ENCODE measurements at places on chromosomes 4 and X.

- no peak for DNase-seq
These were observed 62.7 kb downstream of the HTRA3 start for GRCh38 chr4:8332038-8332857.

DNA sequence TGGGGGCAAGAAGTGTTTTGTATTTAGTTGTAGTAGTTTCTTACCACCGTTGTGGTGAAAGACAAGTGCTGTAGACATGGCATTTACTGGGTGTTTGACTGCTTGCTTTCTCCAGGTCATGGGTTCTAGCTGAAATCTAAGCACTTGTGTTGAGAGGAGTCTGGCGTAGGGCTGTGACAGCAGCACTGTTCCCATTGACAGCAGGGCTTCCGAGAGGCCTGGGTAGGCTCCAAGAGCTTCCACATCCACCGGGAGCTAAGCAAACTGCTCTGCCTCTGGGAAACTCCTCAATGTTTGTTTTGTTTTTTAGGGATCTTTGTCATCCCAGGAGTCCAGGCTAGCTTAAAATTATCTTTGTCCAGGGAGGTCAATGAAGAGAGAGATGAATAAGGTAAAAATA is 44.3 kb downstream of the BMPR1B start:
- no peak for DNase-seq

DNA sequence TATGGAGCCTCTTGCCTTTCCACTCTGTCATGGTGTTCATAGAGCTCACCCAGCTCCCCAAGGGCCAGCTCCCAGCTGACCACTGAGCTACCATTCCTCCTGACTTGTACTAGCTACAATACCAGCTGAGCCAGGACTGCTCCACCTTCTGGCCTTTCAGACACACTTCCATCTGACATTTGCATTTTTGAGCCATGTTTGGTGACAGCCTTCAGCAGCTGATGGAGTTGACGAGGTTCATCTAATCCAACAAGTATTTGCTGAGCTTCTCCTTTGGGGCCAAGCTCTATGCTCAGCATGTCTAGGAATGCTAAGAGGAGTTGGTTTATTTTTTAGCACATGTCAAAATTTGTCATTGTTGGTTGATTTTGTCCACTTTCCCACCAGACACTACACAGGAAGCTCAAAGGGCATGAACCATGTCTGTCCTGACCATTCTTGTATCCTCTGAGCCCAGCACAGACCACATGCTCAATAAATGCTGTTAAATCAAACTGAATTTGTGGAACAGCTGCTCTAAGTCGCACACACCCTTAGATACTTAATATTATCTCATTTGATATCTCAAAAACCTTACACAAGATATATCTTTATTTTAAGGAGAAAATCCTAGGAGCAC is 142.6 kb upstream of the PPARGC1A start:
- peak; percentile 10 for DNase-seq

GRCh38 chr4:5816101-5816500 is 76.8 kb downstream of the CRMP1 start:
- no peak for DNase-seq

DNA sequence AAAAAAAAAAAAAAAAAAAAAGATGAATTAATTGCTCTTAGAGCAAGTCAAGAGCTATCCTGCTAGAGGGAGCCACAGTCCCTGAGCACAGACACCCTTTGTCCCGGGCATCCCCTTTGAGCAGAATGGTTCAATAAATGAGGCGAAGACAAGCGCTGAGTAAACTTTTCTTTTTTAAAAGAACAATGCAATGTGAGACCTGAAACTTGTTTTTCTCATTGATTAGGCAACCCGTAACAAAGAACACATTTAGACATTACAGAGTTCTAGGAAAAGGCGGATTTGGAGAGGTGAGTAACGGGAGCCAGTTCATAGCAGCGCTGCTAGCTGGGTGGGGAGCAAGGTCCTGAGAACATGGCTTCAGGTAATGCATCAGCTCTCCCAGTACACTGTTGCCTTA is 46.1 kb downstream of the GRK4 start:
- DNase-seq = peak; percentile 53

DNA sequence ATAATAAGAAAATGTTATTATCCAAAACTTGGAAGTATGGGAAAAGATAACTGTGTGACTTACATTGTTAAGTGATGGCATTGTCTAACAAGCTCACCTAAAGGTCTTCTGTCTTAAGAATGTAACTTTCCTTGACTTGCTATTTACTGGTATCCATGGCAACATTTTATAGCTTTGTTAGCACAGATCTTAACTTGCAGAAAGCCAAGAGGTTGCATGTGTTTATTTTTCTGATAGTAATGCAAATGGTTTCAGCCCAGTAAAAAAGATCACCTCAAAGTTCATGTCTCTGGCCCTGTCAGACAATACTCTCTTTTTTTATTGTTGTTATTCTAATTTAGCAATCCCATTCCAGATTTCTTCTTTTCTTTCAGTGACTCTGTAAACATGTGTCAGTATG is 425.3 kb downstream of the SPRY1 start:
- DNase-seq = no peak

DNA sequence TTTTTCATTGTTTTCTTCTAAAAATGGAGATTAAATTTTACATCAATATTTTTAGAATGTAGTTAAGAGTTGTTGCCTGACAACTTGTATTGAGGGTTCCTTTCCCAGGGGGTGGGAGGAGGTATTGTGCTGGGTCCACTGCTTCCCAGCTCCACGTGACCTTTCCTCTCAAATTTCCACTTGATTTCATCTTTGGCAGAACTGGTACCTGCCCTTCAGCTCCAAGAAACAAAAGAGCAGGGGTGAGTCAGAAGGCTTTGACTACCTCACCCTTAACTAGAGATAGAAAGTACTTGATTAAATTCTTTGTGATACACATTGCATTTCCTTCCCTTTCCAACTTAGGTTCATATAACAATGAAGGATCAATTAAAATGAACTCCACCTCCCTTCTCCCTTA is 19.7 kb downstream of the TRIM2 start:
- no peak for DNase-seq

DNA sequence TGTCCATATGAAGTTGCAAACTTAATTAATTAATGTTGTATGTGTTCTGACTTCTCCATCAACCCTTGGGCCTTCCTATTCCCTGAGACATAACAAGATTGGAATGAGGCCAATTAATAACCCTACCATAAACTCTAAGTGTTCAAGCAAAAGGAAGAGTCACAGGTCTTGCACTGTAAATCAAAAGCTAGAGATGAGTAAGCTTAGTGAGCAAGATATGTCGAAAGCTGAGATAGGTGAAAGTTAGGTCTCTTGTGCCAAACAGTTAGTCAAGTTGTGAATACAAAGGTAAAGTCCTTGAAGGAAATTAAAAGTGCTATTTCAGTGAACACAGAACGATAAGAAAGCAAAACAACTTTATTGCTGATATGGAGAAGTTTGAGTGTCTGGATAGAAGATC is 58.2 kb upstream of the GPRIN3 start:
- no peak for DNase-seq

- DNase-seq = no peak
These were observed 468.6 kb downstream of the INPP4B start for GRCh38 chr4:142377342-142378091.

DNA sequence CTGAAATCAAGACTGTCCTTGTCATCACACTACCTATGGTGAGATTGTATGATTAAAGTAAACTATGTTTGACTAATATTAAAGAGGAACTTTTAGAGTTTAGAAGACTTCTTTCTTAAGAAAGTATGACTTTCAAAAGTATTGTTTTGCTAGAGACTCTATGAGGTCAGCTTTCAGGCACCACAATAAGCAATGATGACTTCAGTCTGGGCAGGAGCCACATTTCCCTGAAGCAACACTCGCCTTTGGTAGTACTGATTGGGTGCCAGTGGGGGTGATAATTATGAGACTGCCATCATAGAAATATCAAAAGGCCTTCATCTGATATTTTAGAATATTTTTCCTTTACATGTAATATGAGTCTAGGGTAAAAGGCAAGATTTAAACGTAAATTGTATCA is 212.6 kb downstream of the DTHD1 start:
- DNase-seq = no peak

DNA sequence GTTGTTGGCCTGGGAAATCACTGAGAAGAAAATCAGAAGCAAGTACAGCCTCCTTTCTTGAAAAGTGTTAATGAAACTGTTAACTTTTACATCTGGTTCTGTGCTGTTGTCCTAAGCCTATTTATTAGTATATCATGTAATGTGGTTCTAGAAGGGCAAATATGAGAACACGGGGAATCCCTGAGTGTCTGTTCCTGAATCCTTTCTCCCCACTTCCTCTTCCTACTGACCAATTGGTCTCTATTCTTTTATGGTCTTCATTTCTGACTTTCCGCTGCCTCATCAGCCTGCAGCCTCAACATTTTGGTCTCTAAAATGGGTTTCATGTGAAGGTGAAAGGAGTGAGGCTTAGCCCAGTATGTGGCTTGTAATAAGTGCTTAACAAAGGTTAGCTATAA is 159.9 kb upstream of the MAMLD1 start:
- no peak for DNase-seq

- no peak for DNase-seq
These were observed 47.2 kb downstream of the MAOA start for GRCh38 chrX:43703211-43703791.

- DNase-seq = no peak
These were observed 39.2 kb downstream of the FMR1NB start for GRCh38 chrX:148020329-148020728.

GRCh38 chrX:57677132-57677858 is 2.8 kb downstream of the NLRP2B start:
- DNase-seq = no peak

DNA sequence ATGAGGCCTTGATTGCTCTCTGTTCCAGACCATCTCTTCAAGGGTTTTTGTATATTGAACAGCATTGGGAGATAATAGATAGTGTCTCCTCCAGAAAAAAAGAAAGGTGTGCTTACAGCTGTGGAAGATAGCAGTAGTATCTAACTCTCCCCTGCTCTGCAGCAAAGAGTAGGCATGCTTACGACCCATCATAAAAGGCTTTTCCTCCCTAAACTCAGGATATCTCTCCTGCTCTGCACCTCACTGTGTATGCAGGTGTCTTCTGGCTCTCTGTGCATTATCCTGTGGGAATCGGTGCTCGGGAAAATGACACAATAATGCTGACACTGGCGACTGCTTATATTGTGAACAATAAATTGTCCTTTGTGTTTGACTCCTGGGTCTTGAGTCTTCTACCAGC is 216.0 kb downstream of the RAB28 start:
- DNase-seq = no peak

GRCh38 chr4:69764311-69764710 is 3.9 kb upstream of the SULT1B1 start:
- DNase-seq = peak; percentile 35

DNA sequence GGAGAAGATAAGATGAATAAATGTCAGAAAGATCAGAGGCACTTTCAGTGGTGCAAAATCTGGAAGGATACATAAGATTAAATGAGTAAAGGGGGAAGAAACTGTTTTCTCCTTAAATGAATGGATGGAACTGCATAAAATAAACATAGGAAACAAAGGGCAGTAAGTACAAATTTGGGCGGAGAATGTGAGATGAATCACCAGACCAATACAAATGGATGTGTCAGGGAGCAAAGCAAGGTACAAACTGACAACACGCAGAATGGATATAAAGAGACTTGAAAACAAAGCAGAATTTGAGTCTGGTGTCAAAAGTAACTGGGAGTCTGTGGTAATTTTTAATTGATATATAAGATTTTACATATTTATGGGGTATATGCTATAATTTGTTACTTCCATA is 175.3 kb upstream of the PCDH18 start:
- DNase-seq = no peak

DNA sequence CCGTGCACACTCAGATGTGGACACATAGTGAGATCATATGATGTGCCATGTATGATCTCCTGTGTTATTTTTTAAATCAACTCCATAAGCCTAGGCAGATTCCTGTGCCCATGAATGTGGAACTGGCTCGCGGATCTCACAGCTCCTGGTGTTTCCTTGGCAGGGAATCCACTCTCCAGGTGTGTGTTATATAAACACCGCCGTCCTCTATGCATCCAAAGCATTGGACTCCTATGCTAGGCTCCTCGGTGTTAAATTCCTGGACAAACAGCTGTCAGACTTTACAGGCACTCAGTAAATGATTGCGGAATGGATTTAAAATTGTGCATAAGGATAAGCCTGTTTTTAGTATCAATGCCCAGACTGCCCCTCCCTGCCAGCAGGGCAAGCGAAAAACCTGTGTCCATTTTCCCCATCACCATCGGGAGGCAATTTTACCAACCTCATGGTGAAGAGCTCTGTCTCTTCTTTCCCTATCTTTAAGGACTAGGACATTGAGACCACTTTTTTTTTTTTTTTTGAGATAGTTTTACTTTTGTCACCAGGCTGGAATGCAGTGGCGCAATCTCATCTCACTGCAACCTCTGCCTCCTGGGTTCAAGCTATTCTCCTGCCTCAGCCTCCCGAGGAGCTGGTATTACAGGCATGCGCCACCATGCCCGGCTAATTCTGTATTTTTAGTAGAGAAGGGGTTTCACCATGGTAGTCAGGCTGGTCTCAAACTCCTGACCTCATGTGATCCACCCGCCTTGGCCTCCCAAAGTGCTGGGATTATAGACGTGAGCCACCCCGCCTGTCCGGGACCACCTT is 23.6 kb upstream of the GPR78 start:
- no peak for DNase-seq

- DNase-seq = peak; percentile 41
These were observed 1953.1 kb upstream of the ADGRL3 start for GRCh38 chr4:59247032-59247431.

- no peak for DNase-seq
These were observed 64.4 kb upstream of the CT45A1 start for GRCh38 chrX:135649029-135649428.

- no peak for DNase-seq
These were observed 1039.1 kb upstream of the TENM3 start for GRCh38 chr4:181204109-181204508.

DNA sequence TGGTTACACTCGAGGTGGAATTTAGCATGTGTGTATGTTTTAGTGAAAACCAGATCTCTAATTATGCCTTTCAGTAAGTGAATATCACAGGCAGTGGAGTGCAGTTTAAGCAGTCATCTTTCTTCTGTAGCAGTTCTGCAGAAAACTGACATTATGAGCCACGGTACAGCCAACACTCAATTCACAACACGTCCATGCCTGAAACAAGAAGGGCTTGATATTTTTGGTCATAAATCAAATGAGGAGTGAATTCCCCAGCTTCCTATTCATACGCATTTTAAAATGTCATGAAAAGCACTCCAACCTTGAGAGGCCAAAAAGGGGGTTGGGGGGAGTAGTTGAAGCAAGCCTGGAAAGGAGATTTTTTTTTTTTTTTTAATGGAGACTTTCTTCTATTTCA is 316.7 kb downstream of the ARHGAP10 start:
- DNase-seq = no peak

GRCh38 chr4:185830263-185830994 is 18.4 kb upstream of the SORBS2 start:
- DNase-seq = no peak

- peak; percentile 70 for DNase-seq
These were observed 51.7 kb upstream of the CHRDL1 start for GRCh38 chrX:110847334-110847733.
